ENCODE measurements at places on chromosomes 5 and 9. TPM values are rescaled to one million over a fixed set of nuclear protein-coding genes. Genes with fewer than 3 reads are reported as not detected.

ZDHHC11B gene
- polyA plus RNA-seq: 8.7 TPM

- DNase-seq: no peak
Measured at GRCh38 chr5:2801577-2802525, 50.4 kb upstream of the IRX2 start.

DNA sequence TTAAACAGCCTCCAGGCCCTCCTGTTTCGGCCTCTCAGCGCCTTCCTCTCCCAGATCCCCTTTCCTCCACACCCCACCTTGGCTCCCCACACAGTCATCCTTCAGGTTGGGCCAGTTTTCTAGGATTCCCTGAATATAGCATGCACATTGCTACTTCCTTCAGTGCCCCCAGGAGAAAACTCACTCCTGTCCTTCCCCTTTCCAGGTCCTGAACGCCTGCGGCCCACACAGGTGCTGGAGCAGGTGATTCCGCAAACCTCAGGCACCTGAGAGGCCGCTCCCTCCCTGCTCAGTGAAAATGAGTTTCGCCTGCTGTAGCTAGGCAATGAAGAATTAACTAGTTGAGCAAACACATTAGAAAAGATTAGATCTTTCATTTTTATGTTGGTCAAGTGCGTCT, 185.0 kb downstream of the MED10 start:
- DNase-seq: peak; percentile 55

DNA sequence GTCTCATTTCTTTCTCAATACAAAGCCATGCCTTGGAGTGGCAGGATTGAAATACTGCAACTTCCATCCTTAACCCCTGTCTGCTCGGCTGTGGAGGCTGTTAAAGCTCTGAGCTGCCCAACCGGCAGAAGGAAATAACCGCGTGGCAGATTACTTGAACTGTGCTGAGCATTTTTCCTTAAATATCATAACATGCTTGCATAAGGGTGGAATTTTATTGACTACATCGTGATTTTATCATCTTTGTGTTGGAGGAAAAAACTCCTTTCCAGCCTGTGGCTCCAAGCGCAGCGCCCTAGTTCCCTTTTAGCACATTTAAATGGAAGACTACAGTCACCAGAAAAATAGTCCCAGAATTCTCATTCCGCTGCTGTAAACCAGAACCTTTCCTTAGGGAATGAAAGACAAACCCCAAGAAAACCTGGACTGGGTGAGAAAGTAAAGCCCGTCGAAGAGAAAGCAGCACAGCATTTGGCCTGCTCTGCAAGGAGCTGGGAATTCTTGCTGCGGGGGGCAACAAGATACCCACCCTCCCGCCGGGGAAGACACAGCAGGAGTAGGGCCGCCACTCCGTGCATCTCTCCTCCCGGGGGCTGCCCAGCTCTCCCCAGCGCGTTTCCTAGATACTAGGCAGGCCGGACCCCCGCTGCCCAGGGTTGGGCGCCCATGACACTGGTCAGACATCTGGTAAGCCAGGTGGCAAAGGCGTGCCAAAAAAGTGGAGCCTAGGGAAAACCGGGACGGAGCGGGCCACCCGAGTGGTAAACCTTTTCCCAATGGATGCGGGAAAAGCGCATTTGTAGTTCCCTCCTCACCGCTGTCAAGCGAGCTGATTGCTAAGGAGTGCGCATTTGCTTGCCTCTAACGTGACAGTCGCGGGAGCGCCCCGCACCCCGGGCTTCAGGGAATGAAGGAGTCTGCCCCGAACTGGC, 1.3 kb downstream of the SHC3 start:
- peak; percentile 7 for DNase-seq

PRRT1B gene
- 1.5 TPM for polyA plus RNA-seq

DNA sequence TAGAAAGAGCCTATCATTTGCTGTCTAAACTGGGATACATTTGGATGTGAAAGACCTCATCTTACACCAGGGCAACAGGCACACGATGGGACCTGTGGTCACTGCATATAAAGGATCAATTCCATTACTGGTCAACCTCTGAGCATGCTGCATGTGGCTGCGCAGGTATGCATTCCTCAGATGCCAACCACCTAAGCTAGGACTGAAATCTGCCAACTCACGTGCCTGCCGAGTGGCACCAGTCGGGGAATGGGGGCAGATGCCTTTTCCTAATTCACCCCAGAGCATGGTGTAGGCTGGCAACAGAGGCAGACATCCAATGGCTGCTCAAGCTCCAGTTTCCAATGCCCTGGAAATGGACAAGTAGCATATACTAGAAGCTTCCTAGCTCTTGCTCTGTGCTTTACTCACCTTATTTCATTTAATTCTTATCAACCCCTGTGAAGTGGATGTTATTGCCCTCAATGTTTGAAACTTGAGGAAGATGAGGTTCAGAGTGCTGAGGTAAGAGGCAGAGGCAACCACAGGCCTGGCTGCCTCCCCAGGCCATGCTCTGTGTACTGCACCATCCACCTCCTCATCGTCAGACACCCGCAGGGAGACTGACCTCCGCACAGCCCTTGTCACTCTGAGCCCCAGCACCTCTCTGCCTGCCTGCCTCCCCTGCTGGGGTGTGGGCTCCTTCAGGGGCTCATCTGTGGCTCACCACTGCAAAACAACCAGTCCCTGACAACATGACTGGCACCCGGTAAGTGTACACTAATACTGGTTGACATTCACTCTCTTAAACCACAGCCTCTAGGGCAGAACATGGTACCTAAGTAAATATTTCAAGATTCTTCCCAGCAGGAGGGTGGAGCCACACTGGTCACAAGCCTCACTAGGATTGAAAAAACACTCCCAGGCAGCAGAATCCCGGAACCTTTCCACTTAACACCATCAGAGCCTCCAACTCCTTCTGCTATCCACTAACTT, 228.5 kb downstream of the CRB2 start:
- DNase-seq: no peak

PKD2L2 gene
- 0.58 TPM for polyA plus RNA-seq

GRCh38 chr9:116694785-116695291, 7.7 kb downstream of the TRIM32 start:
- DNase-seq: no peak

- no peak for DNase-seq
Measured at GRCh38 chr9:35685506-35685905, 4.2 kb downstream of the TPM2 start.

Data from renal pelvis (tissue), 12 donors.